ENCODE measurements at places on chromosomes 3 and 15.

GRCh38 chr3:66618066-66618465 is 117.2 kb upstream of the LRIG1 start:
- DNase-seq = no peak

DNA sequence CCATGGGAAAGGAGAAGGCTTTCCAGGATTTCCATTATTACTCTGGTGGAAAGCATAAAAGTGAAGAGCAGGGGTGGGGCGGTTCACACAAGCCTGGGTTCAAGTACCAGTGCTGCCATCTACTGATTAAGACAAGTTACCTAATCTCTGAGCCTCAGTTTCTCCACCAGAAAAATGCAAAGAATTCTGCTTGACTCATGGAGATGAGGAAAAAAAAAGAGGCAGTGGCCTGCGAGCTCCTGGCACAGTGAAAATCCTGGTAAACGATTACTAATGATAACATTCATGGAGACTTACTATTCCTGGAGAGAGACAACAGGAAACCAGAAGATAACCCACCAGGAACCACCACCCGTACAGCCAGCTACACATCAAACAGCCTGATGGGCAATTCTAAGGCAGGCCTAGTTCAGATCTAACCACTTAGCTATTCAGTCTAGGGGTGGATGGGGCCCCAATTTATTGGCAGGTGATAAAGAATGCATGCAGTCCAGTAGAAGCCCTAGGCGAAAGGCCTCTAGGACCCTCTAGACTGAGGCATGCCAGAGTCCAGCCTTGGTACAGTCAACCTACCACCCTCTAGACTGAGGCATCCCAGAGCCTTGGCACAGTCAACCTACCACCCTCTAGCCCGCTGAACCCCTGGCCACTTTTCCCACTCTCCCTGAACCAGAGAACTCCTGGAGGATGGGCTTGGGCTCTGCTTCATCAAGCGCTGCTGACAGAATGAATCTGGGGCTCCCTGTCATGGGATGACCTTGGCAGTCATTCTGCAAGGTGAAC is 2.5 kb downstream of the AMOTL2 start:
- DNase-seq = peak; percentile 35

GRCh38 chr3:16510620-16511319 is 2.7 kb downstream of the RFTN1 start:
- no peak for DNase-seq

GRCh38 chr3:123935830-123936229 is 25.2 kb downstream of the CCDC14 start:
- no peak for DNase-seq

DNA sequence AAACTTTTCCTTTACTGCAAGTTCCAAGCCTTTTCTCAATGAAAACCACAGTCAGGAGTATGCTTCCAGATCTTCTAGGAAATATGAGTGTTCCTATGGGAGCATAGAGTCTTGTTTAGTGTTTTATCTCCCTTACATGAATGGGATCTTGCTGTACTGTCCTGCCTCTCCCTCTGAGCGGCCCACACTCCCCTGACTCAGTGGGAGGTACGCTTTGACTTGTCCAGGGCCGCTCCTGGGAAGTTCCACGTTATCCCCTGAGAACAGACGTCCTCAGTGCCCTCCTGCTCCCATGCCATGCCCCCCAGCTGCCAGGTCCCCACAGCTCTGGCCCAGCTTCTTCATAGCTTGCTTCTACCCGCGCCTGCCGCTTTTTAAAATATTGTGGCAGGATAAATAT is 28.9 kb upstream of the VPS33B start:
- no peak for DNase-seq

DNA sequence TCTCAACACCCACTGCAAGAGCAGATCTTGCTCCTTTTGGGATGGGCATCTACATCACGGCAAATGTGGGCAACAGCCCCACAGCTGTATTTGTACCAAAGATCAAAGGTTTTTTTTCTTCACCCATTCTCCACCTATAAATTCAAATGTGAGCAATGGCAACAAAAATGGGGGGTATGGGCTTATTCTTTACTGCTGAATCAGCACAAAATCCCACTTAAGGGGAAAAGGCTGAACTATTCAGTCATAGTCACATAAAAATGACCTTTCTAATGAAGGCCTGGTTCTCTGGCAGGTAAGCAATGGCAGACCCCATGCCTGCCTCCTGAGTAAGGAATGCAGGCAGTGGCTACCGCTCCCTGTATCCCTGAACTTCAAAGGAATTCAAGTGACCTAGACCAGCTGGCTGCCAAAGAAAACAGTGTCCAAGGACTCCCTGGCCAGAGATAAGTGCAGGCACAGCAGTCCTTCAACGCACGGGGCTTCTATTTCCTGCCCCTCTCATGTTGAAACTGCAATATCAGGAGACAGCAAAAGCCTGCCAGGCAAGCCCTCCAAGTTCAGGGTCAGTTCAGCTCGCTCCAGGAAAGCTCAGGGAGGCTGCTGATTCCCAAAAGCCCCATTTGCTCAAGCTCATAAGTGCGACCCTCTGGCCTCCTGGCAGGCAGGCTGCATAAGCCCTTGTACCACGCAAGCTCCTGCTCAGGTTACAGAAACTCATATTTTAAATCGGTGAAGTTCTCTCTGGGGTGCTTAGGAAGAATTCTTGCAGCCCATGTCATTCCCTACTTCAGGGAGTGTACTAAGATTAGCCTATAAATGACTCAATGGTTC is 134.1 kb downstream of the PDZRN3 start:
- no peak for DNase-seq

GRCh38 chr3:100412912-100413590 is 11.7 kb downstream of the LNP1 start:
- no peak for DNase-seq

- DNase-seq = no peak
These were observed 9.5 kb downstream of the SLCO3A1 start for GRCh38 chr15:91862891-91863504.

DNA sequence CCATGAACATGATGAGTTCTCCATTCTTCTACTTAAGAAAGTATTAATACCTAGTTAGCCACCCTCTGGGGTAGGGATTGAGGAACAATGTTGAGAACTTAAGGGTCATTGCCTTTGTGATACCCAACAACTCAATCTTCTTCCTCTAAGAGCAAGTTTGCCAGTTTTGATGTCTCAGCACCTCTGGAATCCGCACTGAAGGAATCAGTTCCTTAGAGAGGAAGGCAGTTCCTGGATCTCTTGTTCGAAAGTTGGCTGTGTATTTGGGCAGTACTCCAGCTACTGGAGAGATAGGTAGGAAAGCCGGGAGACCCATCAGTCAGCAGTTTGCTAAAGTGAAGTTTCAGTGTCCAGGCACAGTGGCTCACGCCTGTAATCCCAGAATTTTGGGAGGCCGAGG is 35.6 kb upstream of the MTHFS start:
- DNase-seq = no peak

DNA sequence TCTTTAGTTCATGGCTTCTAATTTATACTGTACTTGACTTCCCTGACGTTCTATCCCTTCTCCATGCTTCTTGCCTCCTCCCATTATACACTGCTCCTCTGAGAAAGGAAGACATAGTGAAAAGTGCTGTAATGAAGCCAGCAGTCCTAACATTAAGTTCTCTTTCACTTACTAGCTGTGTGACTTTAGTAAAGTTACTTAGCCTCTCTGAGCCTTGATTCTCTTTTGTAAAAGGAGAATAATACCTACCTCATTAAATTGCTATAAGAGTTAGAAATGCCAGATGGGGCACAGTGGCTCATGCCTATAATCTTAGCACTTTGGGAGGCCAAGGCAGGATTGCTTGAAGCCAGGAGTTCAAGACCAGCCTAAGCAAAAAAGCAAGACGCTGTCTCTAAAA is 18.8 kb upstream of the IGF2BP2 start:
- no peak for DNase-seq

DNA sequence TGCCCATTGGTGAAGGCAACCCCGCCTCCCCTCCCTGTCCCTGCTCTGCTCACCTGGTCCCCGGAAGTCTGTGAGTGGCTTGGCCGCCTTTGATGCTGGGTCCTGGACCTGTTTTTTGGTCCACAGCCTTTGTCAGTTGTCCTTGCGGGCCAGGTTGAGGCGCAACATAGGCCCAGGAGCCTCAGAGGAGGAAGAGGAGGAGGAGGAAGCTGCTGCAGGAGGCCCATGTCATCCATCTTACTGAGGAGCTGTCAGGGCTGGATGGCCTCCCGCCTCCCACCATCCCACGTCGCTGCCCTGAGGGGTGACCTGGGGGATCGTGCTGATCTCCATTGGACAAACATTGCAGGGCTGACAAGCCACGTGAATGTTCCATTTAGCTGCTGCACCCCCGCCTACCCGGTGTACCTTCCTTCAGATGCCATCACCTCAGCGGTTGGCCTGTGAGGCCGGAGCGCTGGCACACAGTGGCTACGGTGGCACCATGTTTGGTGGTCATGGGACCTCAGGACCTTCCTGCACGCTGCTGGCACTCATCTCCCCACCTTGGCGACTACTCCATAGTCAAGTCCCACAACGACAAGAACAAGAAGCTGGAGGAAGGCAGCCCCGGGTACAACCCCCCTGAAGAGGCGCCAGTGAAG is 106.3 kb downstream of the SMAD6 start:
- no peak for DNase-seq

GRCh38 chr15:98904544-98904943 is 103.0 kb downstream of the PGPEP1L start:
- DNase-seq = no peak

- no peak for DNase-seq
These were observed 270.6 kb upstream of the MEIS2 start for GRCh38 chr15:37370941-37371340.

DNA sequence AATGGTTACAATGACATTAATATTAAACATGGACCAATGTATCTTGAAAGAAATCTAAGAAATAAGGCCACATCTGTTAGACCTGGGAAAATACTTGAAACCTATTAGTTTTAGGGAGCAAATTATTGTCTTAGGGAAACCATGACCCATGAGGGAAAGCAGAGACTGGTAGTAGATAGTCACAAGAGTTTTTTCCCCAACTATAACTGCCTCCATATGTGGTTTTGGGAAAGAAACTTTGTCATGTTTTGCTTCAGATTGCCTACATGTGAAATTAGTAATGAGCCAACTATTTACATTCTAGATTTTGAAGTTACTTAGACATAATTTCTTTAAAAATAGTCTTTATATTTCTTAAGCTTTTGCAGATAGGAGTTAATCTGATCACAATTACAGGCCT is 474.9 kb downstream of the ROBO2 start:
- no peak for DNase-seq

DNA sequence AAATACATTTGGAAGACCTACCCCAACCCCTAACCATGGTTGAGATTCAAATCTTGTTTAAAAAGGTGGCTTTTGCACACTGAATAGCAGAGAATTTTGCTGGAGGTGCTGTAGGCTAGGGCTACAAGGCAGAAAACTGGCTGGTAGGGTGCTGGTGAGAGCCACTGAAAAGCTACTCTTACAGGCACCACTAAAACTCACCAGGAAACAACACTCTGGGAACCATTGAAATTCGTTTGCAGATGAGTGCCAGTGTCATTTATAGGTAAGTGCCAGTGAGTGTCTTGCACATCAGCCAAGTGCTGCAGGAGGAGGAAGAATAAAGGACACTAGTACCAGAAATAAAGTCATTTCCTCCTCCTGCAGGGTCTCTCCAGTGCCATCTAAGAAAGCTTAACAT is 610.2 kb downstream of the ZNF385D start:
- DNase-seq = no peak

- DNase-seq = no peak
These were observed 243.2 kb downstream of the MBNL1 start for GRCh38 chr3:152511904-152512303.

DNA sequence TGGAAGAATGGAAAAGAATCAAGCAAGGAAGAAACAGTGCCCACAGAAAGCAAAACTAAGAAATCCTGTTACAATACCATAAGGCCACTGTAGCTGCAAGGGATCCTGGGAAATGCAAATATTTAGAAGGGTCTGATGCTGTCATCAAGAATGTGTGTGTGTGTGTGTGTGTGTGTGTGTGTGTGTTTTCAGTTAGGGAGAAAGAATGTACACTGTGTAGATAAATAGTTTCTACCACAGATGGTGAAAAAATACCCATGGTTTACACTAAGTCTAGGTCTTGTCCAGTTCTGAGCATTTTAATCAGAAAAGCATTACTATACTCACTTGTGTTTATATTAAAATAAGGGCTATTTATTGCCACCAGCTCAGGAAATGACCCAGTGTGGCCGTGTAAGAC is 355.0 kb downstream of the RBMS3 start:
- no peak for DNase-seq

DNA sequence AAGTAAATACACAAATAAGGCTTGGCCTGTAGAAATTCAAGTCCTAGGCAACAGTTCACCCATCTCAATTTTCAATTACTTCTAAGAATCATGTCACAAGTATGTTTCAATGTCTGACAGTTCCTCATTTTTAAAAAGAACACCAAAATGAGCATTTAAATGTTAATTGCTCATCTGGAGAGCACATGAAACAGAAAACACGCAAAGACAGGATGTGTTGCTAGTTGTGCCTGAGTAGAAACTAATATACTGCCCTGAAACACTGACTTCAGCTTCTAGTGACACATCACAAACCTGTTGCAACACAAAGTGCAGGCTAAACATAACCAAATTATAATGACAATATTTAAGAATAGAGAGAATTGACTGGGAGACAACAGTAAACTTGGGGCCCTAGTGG is 167.3 kb upstream of the THBS1 start:
- no peak for DNase-seq

DNA sequence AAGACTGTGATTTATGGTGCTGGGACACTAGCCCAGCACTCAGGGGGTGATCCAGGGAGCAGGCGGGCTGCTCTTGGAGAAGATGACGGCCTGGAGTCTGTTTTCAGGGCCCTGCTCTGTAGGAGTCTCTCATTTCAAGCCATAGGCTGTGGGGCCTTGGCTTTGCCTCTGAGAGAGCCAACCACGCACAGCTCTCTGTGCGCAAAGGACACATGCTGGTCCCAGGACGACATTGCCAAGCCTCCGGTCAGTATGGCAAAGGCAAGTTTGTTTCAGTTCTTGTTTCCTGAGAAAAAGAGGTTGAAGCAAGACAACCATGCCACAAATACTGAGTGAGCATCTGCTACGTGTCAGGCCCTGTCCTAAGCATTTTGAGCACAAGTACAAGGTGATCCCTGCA is 197.1 kb downstream of the EPHB1 start:
- no peak for DNase-seq

DNA sequence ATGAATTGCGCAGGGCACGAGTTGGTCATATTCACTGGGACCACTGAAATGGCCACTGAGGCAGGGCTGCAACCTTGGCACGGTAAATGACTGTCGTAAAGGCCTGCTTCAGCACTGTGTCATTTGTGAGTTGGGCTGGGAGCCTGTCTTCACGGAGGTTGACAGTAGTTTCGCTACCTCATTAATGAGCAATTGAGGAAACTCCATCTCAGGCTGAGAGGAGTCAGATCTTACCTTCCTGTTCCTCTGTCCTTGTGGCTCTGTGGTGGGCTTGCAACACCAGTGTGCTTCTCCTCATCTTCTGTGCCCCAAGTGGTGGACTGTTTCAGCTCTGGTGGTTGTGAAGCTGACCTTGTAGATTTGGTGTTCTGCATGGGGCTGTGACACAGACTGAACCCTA is 80.1 kb upstream of the EIF1B start:
- no peak for DNase-seq
